Cerebellar nuclear complex (tissue), 1 donor: ENCODE measurements at places on chromosomes 5 and 9.
A peak's percentile ranks its signal among the peaks of the same experiment; 100 is the strongest.

GRCh38 chr5:127439644-127440043 is 77.8 kb upstream of the PRRC1 start:
- DNase-seq = no peak

GRCh38 chr5:98721231-98721928 is 52.1 kb upstream of the RGMB start:
- DNase-seq = no peak

- no peak for DNase-seq
Observed at GRCh38 chr9:79977510-79978197, 405.9 kb downstream of the TLE4 start.

DNA sequence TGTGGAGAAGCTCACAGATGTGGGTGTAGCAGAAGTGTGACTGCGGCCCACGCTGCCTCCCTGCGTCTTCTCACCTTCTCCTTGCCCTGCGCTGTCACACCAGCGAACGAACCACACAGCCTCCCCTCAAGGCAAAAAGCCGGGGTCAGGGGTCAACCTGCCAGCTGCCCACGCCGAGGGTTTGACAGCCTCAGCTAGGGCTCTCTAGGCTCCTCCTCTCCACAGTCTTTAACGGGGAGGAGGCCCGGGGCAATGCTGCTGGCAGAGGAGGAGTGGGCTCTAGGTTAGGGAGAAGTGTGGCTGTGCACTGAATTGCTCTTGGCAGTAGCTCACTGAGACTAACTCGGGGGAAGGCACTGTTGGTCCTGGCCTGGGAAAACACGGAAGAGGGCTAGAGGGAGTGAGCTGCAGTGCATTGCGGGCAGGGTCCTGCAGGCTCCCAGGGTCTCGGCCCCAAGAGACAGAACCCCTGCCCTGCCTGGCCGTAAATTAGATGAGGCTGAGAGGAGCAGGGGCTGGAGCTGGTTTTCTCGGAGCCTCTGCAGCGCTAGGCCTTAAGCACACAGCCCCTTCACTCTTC is 4.2 kb upstream of the TRIM52 start:
- no peak for DNase-seq

DNA sequence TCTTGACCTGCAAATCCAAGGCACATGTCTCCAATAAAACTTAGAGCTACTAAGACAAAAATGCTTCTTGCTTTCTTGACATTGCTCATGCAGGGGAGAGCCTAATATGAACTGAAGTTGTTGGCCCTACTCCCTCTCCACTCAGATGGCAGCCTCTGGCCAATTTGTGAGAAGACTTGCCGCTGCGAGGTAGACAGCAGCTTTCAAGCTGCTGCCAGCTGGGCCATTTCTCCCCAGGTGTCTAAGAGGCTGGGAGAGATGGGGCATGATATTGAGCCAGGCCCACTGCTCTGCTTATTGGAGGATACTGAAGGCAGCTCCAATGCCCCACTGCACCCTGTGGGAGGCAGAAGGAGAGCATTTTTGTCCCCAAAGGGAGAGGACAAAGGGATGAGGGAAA is 380.5 kb downstream of the RASEF start:
- no peak for DNase-seq

DNA sequence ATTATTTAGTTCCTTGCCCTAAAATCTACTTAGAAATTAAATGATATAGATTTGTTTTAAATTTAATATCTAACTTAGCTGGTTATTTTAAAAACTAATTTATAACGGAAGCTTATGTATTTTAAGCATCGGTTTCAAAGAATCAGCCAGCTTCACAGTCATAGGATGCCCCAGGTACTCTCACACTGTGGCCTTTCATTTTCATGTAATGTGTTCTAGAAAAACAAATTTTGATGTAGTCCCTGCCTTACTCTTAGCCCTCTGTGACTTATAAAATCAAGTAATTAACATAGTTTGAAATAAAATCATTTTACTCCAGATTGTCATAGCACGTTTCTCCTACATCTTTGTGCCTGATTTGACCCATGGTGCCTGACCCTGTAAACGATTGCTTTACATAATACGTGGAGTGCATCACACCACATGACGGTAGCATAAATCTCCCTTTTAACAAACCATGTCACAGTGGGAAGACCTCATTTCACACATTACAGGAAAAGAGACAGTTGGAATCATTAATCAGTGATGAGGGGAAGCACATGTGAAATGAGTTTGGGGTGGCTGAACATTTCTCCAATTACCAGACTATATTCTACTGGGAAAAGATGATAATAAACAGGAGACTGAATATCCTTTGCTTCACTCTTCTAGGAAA is 731.5 kb upstream of the CDH9 start:
- DNase-seq = no peak

DNA sequence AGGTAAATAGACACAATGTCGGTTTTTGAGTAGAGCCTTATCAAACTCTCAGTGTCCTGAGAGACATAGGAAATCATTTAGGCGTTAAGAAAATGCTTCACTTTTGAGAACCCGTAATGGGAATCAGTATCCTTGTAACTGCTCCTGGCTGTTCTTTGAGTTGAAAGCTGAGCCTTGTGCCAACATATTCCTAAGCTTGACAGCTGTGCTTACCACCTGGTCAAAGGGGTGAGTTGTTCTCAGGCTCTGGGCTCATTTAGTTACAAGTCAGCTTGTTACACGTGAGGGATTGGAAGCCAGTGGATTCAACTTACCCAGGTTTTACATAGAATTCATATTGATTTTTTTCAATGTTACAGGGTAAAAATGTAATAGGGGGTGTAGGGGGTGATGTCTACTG is 145.9 kb downstream of the GABRB2 start:
- DNase-seq = peak; percentile 56

- DNase-seq = no peak
Observed at GRCh38 chr9:110935829-110936228, 102.4 kb downstream of the LPAR1 start.

GRCh38 chr5:108801776-108802175 is 54.1 kb downstream of the FER start:
- no peak for DNase-seq

- DNase-seq = no peak
Observed at GRCh38 chr5:891837-892393, 686 bp downstream of the BRD9 start.

- no peak for DNase-seq
Observed at GRCh38 chr9:93127395-93127911, 6.6 kb downstream of the NINJ1 start.

DNA sequence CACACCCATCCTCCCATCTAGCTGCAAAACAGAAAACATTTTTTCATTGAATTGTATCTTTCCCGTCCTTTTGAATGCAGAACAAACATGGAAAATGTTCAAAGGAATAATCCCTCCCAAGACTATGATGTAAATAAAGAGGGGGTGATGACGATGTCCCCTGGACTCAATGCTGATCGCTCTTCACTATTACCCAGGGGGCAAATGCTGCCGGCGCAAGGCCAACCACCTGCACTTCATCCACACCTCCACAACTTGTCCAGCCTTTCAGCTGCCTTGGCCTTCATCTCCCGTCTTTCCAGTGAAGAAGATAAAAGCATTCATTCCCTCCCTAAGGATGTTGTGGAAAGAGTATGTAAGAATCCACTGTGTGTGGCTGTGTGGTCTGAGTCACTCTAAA is 240.3 kb downstream of the AGTPBP1 start:
- DNase-seq = no peak

DNA sequence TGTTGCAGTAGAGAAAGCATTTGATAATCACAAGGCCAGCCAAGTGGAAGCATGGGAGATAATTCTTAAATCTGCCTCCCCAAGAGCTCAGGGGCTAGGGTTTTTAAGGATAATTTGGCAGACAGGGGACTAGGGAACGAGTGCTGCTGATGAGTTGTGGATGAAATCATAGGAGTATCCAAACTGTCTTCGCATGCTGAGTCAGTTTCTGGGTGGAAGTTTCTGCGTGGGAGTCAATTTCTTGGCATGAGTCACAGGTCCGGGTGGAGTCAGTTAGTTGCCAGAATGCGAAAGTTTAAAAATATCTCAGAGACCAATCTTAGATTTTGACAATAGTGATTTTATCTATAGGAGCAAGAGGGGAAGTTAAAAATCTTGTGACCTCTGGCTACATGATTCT is 112.6 kb downstream of the TMC1 start:
- DNase-seq = no peak

DNA sequence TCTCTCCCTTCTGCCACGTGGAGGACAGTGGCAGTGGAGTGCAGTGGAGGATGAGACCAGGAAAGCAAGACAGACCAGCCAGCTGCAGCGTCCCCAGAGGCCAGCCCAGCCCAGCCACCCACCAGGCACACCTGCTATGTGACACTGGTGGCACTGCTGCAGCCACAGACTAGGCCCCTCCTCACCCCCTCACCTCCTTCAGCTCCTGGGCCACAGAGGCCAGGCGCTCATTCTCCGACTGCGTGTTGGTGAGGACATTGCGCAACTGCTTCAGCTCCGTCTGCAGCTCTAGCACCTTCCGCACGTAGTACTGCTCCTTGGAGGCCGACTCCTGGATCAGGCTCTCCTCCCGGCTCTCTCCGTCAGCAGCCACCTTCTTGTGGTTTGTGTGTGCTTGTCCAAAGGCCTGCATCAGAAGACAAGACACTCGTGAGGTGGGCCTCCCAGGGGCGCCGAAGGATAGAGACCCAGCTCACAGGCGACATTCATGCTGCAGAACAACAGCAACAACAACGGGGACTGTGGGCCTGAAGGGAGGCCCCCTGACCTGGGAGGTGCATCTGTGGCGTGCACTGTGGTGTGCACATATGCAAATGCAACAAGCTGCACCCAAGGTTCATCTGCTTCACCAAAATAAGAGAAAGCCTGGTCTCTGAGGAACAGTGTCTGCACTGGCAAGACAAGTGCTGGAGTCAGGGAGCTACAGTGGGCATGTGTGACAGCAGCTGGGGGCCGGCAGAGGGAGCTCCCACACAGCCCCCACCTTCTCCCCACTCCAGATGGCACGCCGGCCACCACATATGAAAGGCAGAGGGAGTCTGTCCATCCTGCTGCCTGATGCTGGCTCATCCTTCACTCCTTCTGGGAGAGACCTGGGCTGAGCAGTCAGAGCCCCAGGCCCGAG is 35.5 kb downstream of the BICD2 start:
- no peak for DNase-seq

DNA sequence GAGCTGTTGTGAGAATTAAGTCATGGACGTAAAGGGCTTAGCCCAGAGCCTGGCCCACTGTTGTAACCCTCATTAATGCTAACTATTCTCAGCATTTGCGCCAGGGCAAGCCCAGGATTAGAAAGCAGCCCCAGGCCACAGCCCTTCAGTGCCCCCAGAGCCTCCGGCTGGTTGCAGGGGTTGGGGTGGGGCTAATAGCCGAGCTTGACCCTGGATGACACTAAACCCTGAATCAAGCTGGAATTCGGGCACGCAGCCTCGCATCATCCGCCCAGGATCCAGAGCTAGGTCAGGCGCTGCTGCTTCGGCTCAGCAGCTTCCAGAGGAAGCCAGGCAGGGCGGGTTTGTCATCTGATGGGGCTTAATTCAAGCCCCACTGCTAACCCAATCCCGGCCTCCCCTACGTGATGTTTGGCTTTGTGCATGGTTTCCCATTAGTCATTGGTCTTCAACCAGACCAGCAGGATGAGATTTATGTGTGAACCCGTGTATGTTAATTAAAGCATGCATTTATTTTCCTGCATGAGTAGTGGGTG is 1.2 kb upstream of the MEGF9 start:
- DNase-seq = no peak

GRCh38 chr5:395156-395920 is 47.6 kb upstream of the EXOC3 start:
- no peak for DNase-seq

- no peak for DNase-seq
Observed at GRCh38 chr5:63768221-63768620, 194.0 kb downstream of the HTR1A start.

GRCh38 chr5:124582561-124582840 is 163.9 kb downstream of the ZNF608 start:
- DNase-seq = no peak

- DNase-seq = no peak
Observed at GRCh38 chr5:16976625-16977008, 40.5 kb upstream of the MYO10 start.

DNA sequence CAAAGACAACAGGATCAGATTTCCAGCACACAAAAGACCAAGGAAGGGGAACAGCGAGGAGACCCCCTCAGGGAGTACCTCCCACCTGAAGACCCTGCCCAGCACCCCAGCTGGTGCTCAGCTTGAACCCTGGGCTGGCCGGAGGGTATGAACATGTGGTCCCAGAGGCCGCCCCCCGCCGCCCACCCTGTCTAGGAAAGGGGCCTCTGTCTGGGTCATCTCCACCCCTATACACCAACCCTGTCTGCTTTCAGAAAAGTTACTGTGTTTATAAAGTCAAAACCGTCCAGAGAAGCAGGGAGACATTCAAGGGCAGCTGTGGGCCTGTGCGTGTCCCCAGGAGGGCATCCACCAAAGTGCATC is 72.2 kb downstream of the ADAMTS2 start:
- no peak for DNase-seq

DNA sequence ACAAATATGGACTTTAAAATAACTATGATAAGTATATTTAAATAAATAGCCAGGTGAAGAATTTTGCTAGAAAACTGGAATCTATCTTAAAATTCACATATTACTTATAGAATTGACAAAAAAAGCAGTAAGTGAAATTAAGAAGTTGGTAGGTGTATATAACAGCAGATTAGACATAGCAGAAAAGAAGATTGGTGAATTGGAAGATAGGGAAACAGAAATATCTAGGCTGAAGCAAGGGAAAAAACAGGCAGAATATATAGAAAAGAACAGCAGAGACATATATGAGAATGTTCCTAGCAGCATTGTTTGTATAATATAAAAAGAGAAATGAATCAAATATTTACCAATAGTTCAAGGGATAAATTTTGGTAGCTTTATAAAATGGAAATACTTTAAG is 294.9 kb downstream of the TMEM232 start:
- DNase-seq = no peak
